ENCODE measurements at places on chromosomes 3 and 15. TPM values are rescaled to one million over a fixed set of nuclear protein-coding genes. Genes with fewer than 3 reads are reported as not detected.

The RCN2 gene
- total RNA-seq, result 29.7 TPM

The CHDH gene
- 12.3 TPM for total RNA-seq

The SLC51B gene
- 2.7 TPM for total RNA-seq

The GOLGA6L7 gene
- total RNA-seq, result not detected

The SRP14 gene
- 228 TPM for total RNA-seq
